T-helper 1 cell treated with Interleukin-12 subunit alpha and Interleukin-12 subunit beta and Interleukin-4 antibody, amounts not matched to agents 30 ng/mL and 1 ng/mL, for 36 hours (primary cell): ENCODE measurements at places on chromosomes 2 and 18. TPM values are rescaled to one million over a fixed set of nuclear protein-coding genes. Genes with fewer than 3 reads are reported as not detected.

Gene UGT1A9
- not detected in 2 replicates for total RNA-seq

Gene KRCC1
- 23.9 and 25.1 TPM in 2 replicates for total RNA-seq

Gene AAK1
- total RNA-seq, result 106 and 113 TPM in 2 replicates

Gene B3GNT7
- total RNA-seq, result not detected in 2 replicates

Gene GPR155
- total RNA-seq, result 18.0 and 19.2 TPM in 2 replicates

Gene EHD3
- total RNA-seq, result 2.6 and 3.1 TPM in 2 replicates

Gene SNORC
- total RNA-seq, result 1.2 TPM in 2 replicates

Gene RGPD4
- total RNA-seq, result 0.05 TPM in 1 of 2 replicates, not detected in the other

Gene EMILIN2
- 23.5 and 25.3 TPM in 2 replicates for total RNA-seq

Gene LHCGR
- not detected in 2 replicates for total RNA-seq

Gene KATNAL2
- total RNA-seq, result 0.47 TPM in 1 of 2 replicates, not detected in the other

Gene CYTIP
- total RNA-seq, result 484 and 497 TPM in 2 replicates

Gene LRRC30
- not detected in 2 replicates for total RNA-seq
